NCI-H748 treated with DMSO at 0.1 percent for 48 hours (cell line): ENCODE measurements at places on chromosomes 16 and 17.

- no peak for DNase-seq
Measured at GRCh38 chr16:4570086-4570485, 13.9 kb downstream of the C16orf96 start.

DNA sequence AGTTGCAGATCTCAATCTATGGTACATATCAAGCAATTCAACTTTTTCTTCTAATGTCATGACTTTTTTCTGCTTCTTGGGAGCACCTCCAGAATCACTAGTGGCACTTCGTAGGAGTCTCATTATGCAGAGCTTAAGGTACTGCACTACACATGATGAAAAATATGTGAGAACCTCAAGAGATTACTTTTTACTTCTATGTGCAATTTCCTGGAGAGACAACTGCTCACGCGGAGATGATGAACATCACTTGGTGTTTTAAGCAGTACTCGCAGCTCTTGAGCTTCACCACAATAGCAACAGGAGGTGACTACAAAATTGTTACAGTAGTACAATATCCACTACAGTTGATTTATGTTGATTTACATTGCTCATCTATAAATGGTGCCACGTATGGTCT, 79.7 kb downstream of the MRTFB start:
- no peak for DNase-seq

- no peak for DNase-seq
Measured at GRCh38 chr16:83581082-83581481, 226.7 kb upstream of the HSBP1 start.

DNA sequence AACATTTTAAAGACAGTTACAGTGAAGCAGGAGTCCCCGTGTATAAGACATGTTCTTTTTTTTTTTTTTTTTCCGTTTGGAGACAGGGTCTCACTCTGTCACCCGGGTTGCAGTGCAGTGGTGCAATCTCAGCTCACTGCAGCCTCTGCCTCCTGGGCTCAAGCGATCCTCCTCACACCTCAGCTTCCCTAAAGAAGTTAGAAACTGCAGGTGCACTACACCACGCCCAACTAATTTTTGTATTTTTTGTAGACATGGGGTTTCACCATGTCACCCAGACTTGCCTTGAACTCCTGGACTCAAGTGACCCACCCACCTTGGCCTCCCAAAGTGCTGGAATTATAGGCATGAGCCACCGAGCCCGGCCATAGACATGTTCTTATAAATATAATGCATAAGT, 3.0 kb downstream of the EVI2B start:
- no peak for DNase-seq

GRCh38 chr17:43830510-43831140, 2.3 kb downstream of the MPP3 start:
- no peak for DNase-seq

GRCh38 chr17:30186761-30187160, 48.7 kb downstream of the SLC6A4 start:
- no peak for DNase-seq

GRCh38 chr16:60945225-60945624, 1091.0 kb downstream of the CDH8 start:
- DNase-seq = no peak

DNA sequence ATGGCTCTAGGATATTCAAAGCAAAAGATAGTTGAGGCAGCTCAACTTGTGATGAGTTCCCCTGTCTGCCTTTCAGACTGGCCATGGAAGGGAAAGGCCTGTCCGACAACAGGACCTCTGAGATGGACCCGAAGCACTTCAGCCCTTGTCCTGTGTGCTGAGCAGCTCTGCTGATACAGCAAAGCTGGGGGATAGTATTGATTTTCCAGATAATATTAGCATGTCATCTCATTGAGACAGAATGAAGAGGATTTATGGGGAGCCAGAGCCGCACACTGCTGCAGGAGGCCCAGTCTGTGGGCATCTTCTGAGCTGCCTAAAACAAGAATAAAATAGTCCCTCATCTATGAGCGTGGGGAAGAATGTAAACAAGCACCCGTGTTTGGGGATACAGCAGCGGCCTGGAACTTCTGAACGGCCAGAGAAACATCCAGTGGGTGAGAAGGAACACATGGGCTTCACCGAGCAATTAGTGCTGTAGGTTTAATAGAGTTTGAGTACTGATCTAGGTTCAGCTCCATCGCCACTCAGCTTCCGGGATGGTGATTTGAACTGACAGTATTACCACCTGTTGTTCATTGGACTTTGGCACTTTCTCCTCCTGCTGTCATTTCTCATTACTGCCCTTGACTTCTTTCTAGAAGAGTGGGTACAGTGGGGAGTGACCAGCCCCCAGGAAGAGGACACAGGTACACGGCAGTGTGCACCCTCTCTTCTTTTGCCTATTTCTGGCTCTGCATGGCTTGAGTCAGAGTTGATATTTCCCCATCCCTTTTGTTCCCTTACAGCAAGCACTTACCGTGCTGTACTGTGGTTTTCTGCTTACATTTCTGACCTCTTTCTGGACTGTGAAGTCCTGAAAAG, 96.5 kb upstream of the TBX2 start:
- no peak for DNase-seq

DNA sequence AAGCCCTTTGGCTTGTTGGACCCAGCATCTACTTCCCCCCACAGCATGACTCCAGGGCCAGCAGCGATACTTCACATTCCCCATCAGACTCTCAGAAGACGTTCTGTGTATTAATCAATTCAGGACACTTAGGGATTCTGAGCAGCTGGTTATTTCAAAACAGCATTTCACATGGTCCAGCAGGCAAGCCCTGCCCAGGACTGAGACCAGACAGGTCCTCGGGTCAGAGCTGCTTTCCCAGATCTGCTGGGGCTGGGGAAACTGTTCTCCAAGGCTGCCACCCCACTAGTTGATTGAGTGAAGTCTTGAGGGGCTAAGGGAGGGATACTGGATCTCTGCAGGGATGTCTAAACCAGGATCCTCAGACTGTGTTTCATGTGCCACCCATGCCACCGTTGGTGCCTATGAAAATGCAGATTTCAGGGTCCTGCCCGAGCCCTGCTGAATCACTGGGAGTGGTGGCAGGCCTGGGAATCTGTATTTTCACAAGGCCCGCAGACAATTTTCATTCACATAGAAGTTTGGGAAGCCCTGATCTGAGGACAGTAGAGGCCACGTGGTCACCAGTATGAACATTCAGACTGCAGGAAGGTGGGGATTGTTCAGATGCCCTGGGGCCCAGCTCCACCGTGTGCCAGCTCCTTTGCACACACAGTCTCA, 40.6 kb upstream of the CDH5 start:
- no peak for DNase-seq

GRCh38 chr16:15682105-15682570, 32.1 kb downstream of the NDE1 start:
- no peak for DNase-seq

DNA sequence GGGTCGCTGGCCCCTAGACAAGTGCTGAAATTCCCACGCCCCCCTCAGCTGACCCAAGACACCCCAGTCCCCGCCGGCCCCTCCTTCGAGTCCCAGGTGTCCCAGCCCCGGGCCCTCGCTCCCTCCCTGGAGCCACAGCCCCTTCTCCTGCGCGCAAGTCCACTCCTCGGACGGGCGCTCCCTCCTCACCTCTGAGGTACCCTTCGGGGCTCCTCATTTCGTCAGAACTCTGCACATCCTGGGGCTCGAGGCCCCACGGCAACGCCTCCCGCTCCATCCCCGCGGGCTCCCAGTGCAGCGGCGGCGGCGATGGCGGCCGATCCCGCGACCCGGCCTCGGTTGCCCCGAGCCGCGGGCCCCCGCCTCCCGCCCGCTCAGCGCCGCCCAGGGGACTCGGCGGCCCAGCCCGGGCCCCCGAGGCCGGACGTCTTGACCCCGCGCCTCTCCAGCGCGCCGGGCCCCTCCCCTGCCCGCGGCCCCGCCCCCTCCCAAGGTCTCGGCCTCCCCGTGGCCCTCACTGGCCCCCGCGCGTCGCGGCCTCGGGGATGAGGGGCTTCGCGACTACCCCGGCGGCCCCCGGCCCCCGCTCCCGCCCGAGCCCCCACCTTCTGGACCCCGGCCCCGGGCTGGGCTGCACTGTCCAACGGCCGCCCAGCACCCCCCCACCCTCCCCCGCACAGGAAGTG, at the start of gene ZNF768:
Gene ZNF768 (minus strand): TSS at position 430 of the 686 bp plus-strand sequence. CDS start 153 bp downstream, at position 277.
- DNase-seq = no peak

- no peak for DNase-seq
Measured at GRCh38 chr17:68657576-68657975, 56.4 kb upstream of the FAM20A start.

DNA sequence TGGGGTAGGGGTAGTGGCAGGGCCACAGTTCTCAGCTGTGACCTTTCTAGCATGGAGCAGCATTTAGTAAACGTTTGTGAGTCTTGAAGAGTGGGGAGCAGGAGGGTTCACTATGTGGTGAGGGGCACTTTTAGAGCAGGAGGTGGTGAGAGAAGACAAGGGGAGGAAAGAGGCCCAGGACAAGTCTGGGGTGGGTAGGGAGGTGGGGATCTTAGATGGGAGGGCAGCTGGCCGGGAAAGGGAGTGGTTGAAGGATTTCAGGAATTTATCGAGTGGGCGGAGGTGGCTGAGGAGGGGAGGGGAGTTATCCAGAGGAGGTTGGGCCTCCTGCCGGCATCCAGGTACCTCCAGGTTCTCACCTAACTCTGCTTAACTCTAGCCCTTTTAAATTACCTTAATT, 1.9 kb downstream of the CLEC16A start:
- DNase-seq = no peak
